Stimulated activated CD4-positive, alpha-beta T cell treated with anti-CD3 and anti-CD28 coated beads, Interleukin-4, amount 100 ng/mL, for 4 hours (primary cell): ENCODE measurements at places on chromosomes 12 and 14.
A peak's percentile ranks its signal among the peaks of the same experiment; 100 is the strongest.

GRCh38 chr14:104603711-104604401 lies 716 bp downstream of the TMEM179 start:
- no peak for DNase-seq

DNA sequence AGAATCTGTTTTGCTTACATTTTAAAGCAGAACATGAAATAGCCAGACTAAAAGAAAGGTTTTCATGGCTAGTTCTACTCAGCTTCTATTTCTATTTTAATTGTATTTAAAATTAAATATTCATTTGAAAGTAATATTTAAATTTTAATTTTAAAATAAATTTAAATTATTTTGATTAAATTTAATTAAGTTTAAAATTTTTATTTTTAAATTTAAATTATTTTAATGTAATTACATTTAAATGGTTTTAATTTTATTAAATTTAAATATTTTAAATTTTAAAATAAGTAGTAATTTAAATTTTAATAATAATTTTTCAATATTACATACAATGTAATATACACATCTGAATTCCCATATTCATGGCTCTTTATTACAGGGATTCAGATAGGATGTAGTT lies 17.3 kb upstream of the KCNK10 start:
- no peak for DNase-seq

- no peak for DNase-seq
Measured at GRCh38 chr14:35949920-35950513, 123.9 kb downstream of the BRMS1L start.

- DNase-seq = no peak
Measured at GRCh38 chr12:118377021-118377883, 897 bp downstream of the SUDS3 start.

DNA sequence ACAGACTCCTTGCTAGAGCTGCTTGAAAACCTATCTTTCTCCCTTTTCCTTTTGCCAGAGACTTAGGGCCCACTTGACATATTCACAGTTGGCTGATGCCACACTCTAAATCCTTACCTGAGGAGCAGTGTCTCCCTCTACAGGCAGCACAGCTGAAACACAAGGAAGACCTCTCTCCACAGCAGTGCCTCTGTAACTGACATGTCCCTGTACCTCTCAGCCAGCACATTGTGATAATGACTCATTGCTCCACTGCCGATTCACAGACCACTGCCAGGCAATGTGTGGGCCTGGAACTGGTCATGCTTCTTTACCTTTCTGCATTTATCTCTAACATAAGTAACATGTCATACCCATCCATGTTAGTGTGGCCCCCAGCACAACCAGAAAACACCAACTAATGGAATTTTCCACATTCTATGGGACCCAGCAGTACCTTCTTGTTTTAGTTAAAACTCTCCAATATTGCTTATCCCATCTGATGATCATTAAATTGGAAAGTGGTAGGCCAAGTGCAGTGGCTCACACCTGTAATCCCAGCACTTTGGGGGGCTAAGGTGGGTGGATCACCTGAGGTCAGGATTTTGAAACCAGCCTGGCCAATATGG lies 56.5 kb downstream of the GTF2A1 start:
- peak; percentile 28 for DNase-seq

- no peak for DNase-seq
Measured at GRCh38 chr12:106113824-106114446, 24.8 kb downstream of the NUAK1 start.

DNA sequence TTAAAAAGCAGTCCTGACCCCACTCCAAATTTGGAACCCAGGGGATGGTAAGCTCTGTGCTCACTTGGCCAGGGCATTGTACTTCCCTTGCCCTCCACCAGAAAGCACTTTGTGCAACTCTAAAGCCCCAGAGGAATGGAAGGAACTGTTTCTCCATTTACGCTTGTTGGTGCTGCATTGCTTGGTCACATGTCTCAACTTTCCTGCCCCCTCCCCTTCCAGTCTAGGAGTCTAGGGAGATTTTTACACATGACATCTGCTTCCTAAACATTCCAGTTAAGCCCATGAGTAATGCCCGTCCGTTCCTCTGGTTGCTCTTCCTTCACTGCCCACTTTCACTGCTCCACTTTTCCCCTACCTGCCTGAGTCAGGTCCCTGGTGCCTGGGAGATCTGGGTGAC lies 92.6 kb upstream of the MAP1LC3B2 start:
- DNase-seq = no peak

DNA sequence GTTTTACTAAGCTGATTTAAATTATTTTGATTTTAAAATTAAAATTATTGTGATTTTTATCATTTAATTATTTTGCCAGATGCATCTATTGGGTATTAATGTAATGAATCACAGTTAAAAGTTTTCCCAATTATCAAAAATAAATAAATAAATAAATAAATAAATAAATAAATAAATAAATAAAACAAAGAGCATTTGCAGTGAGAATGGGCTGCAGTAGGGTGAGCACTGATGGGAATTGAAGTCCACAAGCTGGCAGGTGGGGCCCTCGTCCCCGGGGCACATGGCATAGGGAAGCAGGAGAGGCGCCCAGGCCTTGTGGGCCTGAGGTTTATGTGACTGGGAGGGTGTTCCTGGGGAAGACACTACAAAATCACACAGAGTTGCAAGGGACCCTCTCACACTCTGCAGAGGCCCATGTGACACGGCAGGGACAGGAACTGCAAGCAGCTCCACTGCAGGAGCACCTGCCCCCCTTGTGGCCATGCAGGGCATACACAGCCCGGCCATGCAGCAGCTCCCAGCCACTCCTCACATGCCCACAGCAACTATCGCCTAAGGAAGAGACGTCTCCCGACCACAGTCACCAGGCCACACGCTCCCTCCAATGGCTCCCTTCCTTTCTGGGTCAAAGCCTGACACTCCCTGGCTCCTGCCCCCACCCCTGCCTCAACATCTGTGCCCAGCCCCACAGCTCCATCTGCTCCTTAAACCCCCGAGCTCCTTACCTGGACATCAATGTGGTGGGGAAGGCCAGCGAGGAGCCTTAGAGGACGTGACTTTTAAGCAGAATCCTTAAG lies 256.3 kb upstream of the SFSWAP start:
- peak; percentile 32 for DNase-seq

GRCh38 chr14:81385419-81385818 lies 14.7 kb downstream of the STON2 start:
- DNase-seq = no peak

GRCh38 chr12:120944645-120945217 lies 33.6 kb upstream of the HNF1A start:
- DNase-seq = peak; percentile 66

DNA sequence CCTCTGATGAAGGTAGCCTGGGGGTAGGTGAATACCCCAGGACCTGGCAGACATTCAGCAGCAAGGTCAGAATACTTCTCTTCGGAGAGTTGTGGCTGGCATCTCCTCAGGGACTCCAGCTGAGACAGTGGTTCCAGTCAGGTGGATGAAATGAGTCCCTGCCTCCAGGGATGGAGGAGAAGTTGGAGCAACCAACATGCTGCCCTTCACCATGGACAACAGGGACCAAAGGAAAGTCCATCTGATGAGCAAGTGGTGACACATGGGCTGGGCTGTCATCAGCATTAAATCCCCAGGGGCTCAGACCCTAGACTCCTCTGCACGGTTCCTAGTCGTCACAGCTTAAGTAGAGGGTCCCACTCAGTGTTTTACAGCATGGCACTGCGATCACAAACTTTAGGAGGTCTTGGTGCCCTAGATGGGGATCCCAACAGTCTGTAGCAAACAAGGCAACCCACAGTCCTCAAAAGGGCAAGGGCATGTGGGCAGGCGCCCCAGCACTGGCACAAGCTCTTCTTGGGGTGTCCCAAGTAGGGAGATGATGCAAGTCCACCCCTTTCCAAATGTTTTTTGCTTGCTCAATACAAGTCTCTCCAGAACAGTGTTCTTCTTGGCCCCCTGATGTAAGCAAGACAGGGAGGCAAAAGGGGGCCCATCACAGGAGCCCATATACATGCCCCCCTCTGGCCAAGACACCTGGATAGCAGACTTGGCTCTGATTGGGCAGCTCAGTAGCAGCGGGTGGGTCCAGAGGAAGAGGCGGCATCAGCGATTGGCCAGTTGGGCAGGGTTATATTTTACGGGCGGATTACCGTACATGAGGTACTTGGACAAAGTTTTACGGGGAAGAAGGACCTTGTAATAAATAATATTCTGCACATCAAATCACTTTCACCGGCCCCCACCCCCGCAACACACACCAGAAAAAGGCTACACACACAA lies 10.8 kb upstream of the CDH24 start:
- DNase-seq = no peak

DNA sequence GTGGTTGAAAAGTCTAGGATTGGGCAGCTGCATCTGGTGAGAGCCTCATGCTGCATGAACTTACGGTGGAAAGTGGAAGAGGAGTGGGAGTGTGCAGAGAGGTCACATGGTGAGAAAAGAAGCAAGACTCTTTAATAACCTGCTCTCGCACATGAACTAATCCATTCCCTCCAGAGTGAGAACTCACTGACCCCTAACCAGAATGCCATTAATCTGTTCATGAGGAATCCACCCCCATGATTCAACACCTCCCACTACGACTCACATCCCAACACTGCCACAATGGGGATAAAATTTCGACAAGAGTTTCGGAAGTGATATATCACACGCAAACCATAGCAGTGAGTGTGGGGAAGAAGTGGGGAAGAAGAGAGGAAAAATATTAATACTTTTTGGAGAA lies 377.4 kb downstream of the NAV3 start:
- DNase-seq = no peak

- no peak for DNase-seq
Measured at GRCh38 chr12:3743803-3744202, 9.1 kb downstream of the CRACR2A start.

DNA sequence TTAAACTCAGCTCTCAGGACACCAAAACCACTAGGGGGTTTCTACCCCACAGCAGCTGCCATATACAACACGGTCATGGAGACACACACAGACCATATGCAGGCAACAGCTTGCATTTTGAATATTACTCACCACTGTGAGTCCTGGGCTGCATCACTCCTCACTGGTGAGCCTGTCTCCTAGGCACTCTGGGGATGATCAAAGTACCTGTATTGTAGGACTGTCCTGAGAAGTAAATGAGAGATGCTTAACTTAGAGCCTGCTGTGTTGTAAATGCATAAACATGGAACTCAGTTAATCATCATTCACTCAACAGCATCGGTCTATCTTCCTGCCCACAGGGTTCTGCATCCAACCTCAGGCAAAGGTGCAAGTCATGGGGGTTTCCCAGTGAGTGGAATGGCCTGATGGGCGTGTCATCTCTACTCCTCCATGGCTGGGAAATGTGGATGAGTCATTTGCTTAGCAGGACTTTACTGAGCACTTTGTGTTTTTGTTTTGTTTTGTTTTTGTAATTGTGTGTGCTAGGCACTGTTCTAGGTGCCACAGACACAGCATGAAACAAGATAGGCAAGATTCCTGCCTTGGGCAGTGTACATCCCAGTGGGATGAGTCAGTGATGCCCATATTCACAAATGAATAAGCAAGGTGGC lies 1141.2 kb upstream of the TMEM132C start:
- peak; percentile 27 for DNase-seq

DNA sequence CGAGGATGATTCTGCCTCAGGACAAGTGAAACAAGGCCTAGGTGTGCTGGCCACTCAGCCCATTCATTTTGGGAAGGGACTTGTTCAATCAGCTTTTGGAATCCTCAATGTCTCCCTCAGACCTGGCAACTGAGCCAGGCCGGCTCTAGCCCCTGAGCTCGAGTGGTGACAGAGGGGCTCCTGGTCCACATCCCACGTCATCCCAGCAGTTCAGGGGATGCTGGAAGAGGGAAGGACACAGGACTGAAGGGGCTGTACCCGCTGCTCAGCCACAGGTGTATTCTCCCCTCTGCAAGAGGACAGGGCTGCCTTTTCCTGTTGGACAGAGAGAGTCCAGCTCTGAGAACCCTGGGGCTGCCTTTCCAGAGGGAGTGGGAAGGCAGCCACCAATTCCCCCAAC lies 244.6 kb upstream of the SFSWAP start:
- DNase-seq = no peak

GRCh38 chr12:84924981-84925380 lies 12.4 kb upstream of the SLC6A15 start:
- DNase-seq = no peak

DNA sequence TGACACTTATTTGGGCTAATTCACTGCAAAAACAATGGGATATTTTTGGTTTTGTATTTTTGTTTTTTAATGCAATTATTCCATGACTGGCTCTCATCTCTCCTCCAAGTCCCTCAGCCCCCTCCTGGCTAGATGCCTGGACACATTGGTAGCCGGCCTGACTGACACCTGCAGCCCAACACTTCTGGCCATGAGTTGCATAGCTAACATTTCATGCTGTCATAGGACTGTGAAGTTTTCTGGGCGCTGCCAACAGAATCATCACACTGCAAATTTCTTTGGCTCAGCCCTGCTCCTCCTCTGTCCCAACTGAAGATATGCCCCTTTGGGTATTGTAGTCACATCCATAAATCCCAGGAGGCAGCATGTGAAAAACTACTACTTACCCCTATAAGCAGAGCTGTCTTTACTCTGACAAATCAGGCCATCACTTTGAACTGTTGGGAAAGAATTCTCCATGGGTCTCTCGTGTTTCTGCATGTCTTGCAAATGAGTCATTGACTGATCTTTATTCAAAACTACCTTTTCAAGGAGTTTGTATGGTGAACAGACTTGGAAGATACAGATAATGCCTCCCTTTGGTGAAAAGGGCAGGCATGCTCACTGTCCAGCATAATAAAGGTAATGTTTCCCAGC lies 126.7 kb upstream of the LGR5 start:
- DNase-seq = no peak

- DNase-seq = no peak
Measured at GRCh38 chr12:42511656-42512055, 77.9 kb downstream of the PRICKLE1 start.

DNA sequence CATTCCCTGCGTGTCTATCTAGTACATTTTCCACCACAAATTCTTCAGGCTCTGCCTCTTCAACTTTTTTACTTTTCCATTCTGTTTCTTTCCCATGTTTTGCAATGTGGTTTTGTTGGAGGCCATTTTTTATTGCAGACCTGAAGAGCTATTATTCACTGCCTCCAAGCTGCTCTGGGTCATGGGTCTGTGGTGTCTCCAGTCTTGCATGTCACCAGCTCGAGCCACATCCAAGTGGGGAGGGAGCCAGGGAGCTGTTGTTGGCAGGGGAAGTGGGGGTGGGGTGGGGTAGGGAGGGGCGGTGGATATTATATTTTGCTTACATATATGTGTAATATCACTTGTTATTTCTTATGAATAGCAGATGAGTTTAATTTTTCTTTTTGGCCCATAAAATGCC lies 69.1 kb downstream of the VEZT start:
- DNase-seq = no peak

- no peak for DNase-seq
Measured at GRCh38 chr14:101683365-101683764, 78.1 kb upstream of the PPP2R5C start.

DNA sequence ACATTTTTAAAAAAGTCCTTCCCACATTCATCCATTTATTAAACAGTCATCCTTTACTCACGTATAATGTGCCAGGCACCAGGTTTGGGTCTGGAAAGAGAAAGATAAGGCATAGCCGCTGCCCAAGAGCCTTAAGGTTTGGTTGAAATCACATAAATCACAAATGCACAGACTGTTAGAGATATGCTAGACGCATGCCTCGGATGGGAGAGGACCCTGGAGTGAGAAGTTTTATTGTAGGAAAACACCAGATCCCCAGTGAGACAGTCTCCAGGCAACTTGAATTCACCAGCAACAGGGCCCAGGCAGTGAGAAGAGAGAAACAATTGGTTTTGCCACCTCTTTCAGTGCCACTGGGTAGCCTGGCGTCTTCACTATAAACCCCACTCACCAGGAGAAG lies 305.9 kb upstream of the AMIGO2 start:
- DNase-seq = no peak
